ENCODE measurements at places on chromosomes 4 and X.

DNA sequence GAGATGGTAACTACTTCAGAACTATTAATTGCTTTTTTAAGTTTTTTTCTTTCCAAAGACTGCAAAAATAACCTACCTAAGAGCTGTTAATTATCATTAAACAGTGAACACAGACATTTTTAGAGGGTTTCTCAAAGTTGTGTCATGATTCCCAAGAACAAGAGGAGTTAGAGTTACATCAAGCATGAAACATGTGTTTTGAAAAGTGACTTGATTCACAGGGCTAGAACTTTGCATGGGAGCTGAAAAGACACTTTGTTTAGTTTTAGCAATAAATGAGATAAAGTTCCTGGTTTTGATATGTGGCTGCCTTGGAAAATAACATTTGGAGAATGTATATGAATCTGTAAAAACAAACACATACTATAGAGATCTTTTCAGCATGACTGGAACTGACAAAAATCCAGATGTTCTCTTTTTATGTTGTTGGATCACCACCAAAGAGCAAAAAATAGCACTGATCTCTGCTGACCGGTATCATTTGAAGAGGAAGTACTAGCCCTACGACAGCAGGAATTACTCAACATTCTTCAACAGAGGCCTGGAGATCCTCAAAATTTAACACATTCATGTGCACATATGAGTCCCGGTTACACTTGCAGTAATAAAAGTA is 173.0 kb upstream of the PCDH18 start:
- no peak for DNase-seq

GRCh38 chr4:167230744-167231143 is 3.5 kb downstream of the SPOCK3 start:
- DNase-seq = no peak

DNA sequence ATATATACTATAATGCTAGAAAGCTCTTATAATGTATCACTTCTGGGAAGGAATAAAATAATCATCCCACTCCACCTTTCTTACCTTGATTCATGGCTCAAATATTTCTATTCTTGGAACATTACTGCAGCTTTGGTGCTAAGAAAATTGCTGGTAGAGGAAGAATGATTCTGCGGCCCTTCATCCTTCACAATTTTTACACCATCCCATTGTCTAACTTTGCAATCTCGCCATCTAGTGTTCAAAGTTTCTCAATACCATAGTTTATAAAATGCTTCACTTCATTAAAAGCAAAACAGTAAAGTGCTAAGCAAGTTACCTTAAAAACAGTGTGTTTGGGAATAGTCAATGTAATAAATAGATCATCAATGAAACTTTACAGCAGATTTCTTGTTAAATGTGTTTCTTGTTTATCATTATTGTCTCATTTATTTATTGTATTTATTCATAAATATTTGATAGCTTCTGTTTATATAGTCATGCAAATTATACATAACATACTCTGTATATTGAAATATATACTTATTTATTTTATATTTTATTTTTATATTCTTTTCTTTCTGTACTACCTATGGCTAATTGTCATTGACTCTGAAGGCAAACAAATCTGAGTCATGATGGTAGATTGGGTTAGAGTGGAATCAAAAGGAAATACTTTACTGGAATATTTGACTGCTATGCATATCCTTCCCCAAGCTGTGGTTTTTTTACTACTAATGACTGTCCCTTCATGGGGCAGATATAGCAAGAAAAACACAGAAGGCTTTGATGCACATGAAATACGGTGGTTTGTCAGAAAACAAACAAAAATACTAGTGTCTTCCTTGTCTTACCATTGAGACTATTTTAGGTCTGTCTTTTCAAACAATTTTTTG is 390.7 kb downstream of the MAPK10 start:
- no peak for DNase-seq

GRCh38 chrX:86148594-86148993 is 343 bp downstream of the DACH2 start:
- no peak for DNase-seq

- no peak for DNase-seq
Observed at GRCh38 chrX:26160301-26160700, at the start of gene MAGEB6B. TSS of gene MAGEB6B (plus strand) at chrX:26160601. CDS start at chrX:26160601, 0 bp downstream.

DNA sequence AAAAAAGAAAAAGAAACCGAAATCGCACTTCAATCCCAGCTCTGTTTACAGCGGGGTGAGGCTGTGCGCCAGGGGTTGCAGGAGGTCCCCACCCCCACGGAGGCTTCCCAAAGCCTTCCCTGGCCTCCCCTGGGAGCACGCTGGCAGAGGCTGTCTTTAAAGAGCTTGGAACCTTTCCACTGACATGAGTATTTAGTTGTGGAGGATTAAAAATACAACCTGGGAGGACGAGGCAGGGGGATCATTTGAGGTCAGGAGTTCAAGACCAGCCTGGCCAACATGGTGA is 69.1 kb downstream of the PPP2R2C start:
- no peak for DNase-seq

DNA sequence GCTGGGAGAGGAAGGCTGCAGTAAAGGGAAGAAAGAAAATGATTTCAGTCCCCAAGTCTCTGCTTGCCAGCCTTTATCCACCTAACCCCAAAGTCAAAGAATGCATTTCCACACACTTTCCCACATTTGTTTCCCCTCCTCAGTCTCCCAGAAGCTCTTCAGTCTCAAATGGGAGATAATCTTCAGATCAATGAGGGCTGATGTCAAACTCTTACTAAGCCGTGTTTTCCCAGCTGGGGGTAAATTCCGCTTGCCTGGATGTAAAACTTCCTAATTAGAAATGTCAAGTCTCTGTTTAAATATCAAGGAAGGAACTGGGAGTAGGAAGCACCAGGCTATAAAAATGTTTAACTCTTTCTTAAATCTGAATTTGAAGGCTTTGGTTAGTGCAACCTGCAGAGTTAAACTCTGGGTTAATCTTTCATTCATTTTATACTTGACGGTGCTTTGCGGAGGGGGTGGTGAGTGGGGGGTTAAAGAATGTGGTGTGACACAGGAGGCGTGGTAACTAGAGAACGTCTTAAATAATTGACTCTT is 601.4 kb upstream of the ACTRT1 start:
- no peak for DNase-seq

DNA sequence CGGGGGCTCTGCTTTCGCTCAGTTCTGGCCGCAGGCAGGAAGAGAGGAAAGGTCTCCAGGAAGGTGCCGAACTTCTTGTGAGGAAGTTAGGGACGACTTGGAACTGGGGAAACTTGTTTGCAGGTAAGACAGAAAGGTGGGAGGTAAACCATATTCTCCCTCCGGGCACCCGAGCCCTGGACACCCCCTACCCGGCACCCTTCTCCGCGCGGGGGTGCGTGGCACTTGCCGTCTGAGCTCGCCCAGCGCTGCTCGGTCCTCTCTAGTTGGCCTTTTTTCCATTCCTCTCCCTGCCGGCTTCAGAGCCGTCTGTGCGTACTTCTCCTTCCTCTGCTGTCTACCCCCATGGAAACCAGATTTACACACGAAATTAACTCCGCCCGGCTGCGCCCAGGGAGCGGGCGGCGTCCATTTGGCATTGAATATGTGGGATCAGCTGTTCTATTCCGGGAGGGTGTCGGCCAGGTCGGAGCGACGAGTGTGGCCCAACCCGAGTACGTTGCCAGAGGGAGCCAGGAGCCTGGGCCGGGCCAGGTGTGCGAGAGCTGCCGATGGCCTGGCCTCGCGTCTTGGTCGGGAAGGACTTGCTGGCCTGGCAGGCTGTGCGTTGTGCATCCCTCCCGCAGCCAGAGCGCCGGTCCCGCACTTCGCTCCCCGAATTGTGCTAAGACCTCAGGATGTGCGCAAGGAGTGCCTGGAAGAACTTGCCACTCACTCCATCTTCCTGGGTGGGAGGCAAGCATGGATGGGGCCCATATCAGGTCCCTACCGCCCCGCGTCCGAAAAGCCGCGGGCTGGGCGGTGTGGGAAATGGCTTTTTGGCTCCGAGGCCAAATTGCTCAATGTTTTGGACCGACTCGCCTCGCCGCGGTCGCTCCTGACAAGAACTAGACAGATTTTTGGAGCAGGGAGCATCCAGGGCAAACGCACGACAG is 1.7 kb downstream of the PDGFRA start:
- peak; percentile 8 for DNase-seq

- DNase-seq = peak; percentile 29
Observed at GRCh38 chr4:37780444-37781130, 45.9 kb upstream of the PGM2 start.

DNA sequence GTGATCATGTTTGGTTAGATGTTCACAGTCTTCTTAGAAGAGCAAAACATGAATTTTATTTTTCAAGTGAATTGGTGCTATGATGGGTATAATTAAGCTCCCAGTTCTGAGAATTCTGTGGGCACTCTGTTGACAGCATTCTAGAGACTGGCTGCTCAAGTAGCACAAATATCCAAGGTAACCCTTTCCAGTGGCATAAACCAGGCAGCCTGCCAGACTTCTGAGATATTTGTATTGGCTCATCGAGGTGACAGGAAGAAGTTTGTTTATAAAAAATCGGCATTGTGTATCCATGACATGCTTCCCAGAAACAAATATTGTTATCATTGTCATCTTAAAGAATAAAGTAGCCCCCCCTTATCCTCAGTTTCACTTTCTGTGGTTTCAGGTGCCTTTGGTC is 28.3 kb downstream of the LANCL3 start:
- no peak for DNase-seq

- no peak for DNase-seq
Observed at GRCh38 chr4:180665481-180665880, 1577.7 kb upstream of the TENM3 start.

- no peak for DNase-seq
Observed at GRCh38 chrX:39996536-39996935, 101.2 kb downstream of the BCOR start.

DNA sequence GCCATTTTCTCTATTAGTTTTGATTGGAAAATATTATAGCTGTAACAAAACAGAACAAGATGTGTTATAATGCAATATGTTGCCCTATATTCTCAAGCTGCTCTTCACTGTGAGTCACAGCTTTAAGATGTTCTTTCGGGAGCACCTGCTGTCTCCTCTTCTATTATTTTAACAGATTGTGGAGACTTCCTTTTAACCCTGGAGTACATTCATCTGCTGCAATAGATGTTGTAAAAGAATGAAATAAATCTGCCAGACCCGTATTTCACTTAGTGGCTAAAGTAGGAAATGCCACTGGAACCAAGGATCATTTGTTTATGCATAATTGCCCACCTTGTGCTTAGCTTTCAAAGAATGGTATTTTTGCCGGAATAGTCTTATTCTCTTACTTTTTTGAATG is 11.1 kb downstream of the LSM6 start:
- no peak for DNase-seq

GRCh38 chrX:8306291-8306925 is 135.3 kb upstream of the VCX2 start:
- DNase-seq = no peak

- no peak for DNase-seq
Observed at GRCh38 chr4:93317057-93317456, 511.5 kb upstream of the ATOH1 start.

All from stimulated activated CD4-positive, alpha-beta T cell treated with anti-CD3 and anti-CD28 coated beads, Interleukin-15, amount 100 ng/mL, for 24 hours (primary cell).